CD8-positive, alpha-beta T cell (primary cell): ENCODE measurements at places on chromosomes 1 and 21.
A peak's percentile ranks its signal among the peaks of the same experiment; 100 is the strongest.

GRCh38 chr1:29121936-29122681 is 1.6 kb downstream of the TMEM200B start:
- no peak for DNase-seq

DNA sequence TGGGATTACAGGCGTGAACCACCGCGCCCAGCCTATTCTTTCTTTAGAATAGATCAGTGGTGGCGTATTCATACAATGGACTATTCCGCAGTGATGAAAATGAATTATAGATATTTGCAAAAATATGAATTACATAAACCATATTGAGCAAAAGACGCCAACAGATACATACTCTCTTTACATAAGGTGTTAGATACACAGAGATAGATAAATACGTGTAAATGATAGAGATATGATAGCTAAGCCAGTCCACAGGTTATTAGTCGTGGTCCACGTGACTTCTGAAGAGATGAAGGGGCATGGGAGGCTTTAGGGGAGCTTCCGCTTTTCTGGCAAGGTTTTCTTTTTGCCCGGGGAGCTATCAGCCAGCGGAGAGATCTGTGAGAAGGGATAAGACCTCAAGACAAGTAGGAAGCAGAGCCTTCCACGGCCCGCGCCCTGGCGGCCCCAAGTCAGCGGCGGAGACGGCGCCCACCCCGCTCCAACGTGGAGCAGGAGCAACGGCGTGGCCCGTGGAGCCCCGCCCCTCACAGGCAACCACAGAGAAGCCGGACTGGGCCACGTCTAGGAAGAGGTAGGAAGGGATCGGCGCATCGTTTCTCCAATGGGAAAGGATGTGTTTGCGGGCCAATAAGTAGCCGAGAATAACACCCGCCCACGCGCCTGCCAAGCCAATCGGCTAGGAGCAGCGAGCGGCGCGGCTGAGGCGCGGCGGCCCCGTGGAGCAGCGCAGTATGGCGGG is at the start of gene MSTO1:
MSTO1 (plus strand) TSS at position 704 of the 742 bp plus-strand sequence; CDS start at position 735, 31 bp downstream.
- DNase-seq, result peak; percentile 86

- no peak for DNase-seq
Measured at GRCh38 chr1:165842023-165842670, 14.7 kb downstream of the UCK2 start.

GRCh38 chr1:207978441-207978840 is 67.5 kb upstream of the CD34 start:
- no peak for DNase-seq

- no peak for DNase-seq
Measured at GRCh38 chr21:31218830-31219608, 125.0 kb downstream of the TIAM1 start.

GRCh38 chr1:54490361-54491248 is 57.4 kb upstream of the ACOT11 start:
- DNase-seq, result peak; percentile 34

DNA sequence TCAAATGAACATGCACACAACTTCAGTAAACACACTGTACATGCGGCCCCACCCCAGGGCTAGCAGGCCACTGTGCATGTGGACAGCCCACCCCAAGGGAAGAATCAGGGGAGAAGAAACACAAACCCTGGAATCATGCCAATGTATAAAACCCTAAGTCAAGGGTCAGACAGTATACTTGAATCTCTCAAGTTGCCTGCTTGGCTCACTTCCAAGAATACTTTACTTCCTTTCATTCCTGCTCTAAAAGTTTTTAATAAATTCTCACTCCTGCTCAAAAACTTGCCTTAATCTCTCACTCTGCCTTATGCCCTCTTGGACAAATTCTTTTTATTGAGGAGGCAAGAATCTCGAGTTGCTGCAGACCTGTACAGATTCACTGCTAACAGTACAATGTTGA is 231.2 kb upstream of the CACYBP start:
- DNase-seq, result no peak

DNA sequence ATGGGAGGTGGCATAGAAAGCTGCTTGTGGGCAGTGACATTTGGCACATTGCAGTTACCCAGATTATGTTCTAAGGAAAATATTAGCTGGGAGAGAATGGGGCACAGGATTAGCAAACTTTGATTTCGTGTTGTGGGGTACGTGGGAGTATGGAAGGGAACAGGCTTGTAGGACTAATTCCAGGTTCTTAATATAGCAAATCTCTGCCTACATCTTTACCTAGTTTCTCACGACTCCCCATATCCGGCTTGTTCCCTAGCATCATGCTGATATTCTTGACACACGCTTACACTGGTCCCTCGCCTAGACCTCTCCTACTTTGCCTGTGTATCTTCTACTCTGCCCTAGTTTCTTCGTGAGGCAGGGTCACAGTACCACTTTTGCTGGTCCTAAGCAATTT is 293.9 kb upstream of the PLXNA2 start:
- DNase-seq, result no peak

DNA sequence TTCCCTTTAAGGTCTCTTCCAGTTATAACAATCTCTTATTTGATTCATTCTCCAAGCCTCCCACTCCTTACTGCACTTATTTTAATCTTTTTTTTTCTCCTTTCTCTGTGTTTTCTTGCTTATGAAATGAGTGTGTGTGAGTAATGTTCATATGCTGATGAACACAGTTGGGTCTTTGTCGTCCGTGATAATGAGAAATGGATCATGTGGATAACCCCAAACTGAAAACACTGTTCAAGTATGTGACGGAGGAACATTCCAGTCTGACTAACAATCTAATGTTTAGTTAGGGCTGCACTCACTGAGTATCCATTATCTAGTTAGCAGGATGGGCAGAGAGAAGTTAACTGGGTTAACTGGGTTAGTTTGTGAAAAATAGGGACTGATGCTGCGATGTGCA is 253.1 kb upstream of the DUSP10 start:
- no peak for DNase-seq

- DNase-seq, result no peak
Measured at GRCh38 chr1:70210820-70211219, 5.4 kb upstream of the LRRC40 start.

- DNase-seq, result no peak
Measured at GRCh38 chr21:38459490-38459889, 38.8 kb downstream of the ERG start.

DNA sequence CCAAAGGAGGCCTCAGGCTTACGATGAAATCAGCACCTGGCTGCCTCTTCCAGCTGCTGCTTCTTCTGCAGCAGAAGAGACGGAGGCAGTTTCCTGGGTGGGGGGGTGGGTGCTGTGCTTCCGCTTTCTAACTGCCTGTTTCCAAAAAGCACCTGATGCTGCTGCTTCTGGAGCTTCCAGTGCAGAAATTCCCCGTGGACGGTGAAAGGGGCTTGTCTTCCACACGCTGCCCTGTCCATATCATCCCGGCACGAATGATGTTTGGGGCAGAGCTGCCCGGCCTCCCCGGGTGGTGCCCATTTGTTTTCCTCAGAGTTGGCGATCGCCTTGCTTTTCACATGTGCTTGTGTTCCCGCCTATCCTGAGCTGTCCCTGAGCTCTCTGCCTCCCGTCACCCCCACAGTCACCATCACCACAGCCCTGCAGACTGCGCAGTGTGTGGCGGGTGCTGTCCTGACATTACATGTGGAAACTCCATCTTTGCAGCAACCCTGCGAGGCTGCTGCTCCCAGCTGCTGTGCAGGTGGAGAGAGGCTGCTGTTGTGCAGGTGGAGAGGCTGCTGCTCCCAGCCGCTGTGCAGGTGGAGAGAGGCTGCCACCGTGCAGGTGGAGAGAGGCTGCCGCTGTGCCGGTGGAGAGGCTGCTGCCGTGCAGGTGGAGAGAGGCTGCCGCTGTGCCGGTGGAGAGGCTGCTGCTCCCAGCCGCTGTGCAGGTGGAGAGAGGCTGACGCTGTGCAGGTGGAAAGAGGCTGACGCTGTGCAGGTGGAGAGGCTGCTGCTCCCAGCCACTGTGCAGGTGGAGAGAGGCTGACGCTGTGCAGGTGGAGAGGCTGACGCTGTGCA is 1.8 kb downstream of the TTLL10 start:
- no peak for DNase-seq

DNA sequence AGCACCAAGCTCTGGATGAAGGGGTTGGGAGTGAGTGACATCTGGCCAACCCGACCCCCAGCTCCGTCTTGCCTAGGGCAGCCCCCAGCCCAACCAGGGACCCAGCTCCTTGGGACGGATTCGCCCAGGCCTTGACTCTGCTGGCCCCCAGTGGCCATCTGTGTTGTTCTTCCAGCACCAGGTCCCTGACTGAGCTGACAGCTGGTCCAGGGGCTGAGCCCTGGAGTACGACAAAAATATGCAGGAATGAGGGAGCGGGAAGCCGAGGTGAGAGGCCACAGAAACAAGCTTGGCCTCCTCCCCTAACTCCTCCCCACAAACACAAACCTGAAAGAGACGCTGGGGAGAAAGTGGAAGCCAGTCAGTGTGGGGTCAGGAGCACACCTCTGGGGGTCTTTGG is 55.0 kb upstream of the PAX7 start:
- peak; percentile 46 for DNase-seq

- no peak for DNase-seq
Measured at GRCh38 chr1:39086865-39087409, 60.8 kb downstream of the NDUFS5 start.
